ENCODE measurements at places on chromosomes 4 and X. TPM values are rescaled to one million over a fixed set of nuclear protein-coding genes. Genes with fewer than 3 reads are reported as not detected.

DNA sequence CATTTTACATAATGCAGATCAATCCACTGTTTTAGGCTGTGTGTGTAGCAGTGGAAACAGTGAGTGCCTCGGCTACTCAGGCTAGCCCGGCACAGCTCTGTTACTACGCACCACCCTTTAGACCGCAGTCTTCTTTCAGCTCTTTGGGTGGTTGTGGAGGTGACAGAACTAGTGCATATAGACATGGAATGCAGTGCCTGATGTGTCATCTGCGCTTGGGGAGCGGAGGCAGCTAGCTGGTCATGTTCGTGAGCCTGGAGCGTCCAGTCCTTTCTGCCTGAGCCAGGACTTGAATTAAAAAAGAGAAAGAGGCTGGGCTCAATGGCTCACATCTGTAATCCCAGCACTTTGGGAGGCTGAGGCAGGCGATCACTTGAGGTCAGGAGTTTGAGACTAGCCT lies 4.8 kb downstream of the TBC1D14 start:
- DNase-seq, result no peak

SATL1 gene
- not detected for total RNA-seq

DNA sequence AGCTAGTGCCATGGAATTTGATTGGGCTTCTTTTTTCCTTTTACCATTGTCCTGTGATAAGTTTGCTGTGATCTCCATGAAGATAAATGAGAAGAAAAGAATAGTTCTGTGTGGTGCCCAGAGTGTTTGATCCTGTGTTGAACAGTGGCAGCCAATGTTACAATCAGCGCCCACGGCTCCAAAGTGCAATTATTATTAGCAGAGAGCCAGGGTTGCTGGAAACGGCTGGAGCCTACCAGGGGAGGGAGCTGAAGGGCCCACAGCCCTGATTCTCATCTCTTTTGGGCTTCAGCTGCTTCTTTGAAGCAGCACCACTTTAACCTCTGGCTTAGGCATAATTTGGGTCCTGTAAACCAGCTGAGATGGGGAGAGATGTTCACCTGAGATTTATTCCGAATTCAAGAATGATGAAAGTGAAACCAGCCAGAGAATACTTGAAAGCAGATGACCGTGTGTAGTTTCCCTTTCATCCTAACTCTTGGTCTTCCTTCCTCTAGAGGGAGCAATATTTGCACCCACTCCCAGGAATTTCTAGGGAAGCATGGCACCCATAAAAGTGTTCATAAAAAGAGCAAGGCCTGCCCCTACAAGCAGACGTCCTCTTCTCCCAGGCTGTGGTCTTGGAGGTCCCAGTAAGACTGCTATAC lies 298.3 kb downstream of the EVC2 start:
- DNase-seq, result no peak

GRCh38 chrX:40263014-40263560 lies 165.3 kb upstream of the BCOR start:
- DNase-seq, result no peak

DNA sequence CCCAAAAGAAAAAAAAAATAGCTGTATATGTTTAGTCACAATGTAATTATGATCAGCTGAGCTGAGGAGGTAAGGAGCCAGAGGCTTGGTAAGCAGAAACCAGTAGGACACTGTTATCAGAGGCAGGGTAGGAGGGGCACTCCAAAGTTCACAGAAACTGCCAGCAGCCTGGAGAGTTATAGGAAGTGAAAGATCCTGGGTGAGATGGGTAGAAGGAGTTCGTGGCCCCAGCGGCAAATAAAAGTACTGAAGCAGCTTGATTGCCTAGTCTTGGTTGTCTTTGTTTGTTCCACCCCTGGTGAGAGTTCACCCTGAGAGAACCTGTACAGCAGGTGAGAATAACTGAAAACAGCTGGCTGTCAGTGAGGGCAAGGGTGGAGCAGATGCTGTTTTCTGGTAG lies 340.8 kb downstream of the ADGRL3 start:
- DNase-seq, result peak; percentile 49

DNA sequence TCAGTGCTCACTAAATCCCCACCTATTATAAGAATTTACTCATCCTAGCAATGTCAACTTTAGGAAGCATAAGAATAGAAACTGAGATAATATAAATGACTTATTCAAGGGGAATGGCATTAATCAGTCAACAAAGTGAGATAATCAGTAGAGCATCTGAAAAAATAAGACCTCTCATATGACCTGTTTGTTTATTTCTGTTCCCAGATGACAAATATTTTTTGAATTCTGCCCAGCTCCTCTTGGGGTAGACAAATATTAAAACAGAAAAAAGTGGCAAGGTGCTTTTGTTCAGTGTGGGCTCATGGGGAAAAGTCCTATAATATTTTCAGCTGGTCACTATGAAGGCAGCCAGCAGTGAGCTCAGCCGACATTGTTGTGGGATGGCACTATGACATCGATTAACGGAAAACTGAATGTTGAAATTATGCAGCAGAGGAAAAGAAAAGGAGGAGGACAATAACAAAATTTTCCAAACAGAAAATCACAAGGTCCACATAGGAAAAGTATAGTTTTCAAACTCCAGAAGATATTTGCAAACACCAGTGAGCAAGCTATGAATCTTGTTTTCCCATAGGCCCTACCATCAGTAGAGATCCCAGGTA lies 109.6 kb downstream of the ANXA3 start:
- no peak for DNase-seq

DTHD1 gene
- 0.55 TPM for total RNA-seq
